DMS53 (cell line): ENCODE measurements at places on chromosomes 2 and 18.

GRCh38 chr2:200700856-200701255 is 110.9 kb upstream of the BZW1 start:
- DNase-seq, result no peak

DNA sequence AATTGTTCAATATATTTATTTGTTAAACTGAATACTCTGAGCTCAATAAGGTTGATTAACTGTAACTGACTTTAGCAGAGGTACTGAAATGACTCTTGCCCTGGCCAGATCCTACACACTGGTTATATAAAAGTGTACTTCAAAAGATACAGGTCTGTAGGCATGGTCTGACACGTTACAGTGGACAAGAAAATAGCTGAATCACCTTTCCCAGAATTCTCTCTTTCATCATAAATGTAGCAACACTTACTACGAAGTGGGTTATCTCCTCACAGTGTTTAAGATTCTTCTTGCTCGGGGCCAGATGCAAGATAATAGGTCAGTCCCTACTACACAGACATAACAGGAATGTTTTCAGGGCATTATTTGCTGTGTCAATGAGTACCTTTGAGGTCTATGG is 107.0 kb upstream of the ZC3H15 start:
- DNase-seq, result no peak

GRCh38 chr2:120763508-120763907 is 27.8 kb downstream of the GLI2 start:
- no peak for DNase-seq

DNA sequence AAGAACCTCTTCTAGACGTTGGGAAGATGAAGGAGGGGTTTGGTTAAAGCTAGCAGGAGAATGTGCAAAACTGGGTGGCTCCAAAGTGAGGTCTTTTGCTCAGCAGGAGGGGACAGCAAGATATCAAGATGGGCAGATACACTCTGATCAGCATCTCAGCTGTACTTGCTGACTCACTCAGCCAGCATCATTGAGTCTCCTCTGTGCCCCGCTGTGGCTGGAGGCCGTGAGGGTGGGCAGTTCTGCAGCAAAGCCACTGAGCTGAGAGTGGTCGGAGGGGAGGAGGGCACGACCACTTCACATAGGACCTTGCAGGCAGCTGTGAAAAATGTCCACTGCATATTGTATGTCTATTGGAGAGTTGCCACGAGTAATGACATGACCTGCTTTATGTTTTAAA is 152.0 kb downstream of the CAPN13 start:
- DNase-seq, result no peak

DNA sequence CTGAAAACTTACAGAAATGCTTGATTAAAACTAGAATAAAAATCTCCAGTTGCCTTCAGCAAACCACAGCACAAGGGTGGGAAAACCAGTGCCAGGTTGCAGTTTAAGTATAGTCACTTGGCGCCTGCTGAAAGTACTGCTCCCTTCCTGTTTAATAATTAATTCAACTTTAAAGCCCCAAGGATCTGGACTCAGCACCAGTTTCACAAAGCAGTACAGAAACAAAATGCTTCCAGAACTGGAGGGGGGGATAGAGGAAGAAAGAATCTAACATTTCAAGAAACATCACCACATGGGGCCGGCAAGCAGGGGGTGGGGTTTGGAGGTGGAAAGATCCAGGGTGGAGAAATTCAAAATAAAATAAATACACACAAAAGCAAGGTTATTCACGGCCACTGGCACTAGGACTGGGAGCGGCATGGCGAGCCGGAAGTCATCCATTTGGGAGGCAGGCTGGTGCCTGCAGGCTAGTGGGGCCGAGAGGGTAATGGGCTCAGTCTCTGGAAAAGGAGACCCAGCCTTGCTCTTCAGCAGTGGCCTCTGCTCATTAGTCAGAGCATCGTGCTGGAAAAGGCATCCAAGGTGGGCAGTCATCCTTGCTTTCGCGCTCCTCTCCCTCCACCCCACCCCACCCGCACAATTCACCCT is 85.8 kb downstream of the POU3F3 start:
- DNase-seq, result peak; percentile 63
